ENCODE measurements at places on chromosomes 2 and 18.

DNA sequence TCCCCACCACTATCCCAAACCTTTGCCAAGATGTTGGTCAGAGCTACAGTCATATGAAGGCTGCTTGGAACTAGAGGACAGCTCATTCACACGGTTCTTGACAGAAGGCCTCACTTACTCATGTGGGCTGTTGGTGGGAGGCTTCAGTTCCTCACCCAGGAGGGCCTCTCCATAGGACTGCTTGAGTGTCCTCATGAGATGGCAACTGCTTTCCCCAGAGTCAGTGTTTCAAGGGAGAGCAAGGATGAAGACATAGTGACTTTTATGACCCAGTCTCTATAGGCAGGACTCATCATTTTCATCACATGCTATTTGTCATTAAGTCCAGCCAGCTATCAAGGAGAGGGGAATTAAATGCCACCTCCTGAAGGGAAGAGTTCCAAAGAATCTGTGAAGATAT, 33.4 kb upstream of the OLA1 start:
- DNase-seq, result peak; percentile 86

DNA sequence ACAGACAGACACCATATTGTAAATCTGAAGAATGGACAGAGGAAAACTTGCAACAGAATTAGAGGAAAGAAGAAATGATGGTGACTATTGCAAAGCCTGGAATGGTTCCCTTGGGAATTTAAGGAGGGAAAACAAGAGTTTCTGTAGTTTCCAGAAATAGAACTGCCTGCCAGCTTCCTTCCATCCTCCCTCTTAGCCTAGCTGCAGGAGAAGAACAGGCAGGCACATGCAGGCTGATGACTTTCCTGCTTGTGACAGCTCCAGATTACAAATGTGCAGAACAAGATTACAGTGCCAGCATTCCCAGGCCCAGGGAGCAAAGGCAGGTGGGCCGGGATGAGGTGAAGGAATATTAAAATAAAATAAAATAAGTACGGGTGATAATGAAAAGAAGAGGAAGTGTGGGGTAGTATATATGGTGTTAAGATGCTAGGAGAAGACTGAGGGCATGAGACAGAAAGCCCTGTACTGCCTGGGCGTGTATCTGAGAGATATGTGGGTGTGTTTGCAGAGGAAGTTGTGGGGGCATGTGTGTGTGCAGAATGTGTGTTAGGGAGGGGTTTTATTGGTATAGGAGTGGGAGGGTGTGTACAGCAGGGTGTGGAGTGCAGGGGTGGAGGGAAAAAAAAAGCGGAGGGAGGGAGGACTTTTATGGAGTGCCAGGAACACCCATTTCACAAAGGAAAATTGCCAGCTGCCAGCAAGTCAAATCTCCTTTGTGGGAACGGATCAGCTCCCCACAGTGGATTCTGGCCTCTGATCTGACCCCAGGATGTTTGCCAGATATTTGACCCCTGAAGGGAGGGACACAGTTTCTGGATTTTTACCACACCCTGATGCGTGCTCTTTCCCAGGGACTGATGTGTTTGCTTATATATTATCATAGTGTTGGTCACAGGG, 43.9 kb upstream of the NEMP2 start:
- no peak for DNase-seq

GRCh38 chr2:239329284-239329971, 71.4 kb downstream of the HDAC4 start:
- no peak for DNase-seq

DNA sequence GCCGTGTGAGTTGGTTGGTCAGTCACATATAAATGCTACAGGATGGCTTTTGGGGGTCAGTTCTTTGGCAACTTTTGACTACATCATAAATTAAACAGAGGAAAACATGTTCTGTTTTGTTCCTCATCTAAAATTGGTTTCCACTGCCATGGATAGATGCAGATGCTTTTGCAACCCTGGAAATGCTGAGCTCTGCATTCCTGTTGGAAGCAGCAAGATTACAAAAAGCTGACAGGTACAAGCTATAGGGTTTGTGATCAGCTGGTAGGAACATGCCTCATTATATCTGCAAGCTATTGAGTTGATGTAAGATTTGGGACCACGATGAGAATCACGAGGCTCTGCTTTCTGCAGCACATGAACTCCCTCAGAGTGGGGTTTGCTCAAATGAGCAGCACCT, 207.4 kb upstream of the TPO start:
- no peak for DNase-seq

DNA sequence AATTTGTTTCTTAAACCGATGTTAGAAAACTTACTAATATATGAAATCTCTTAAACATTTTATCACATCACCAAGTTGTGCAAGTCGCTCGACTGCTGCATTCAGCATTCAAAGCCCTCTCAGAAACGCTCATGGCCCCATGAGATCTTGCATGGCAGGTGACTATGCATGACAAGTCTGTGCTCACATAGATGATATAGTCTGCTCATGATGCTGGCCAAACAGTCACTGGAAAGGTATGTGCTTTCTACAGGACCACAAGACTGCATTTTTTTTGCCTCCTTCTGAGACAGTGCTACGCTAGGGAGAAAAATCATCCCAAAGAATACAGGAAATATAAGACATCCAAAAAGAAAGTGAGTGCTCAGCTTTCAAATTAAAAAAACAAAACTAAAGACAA, 98.3 kb upstream of the ZBTB14 start:
- no peak for DNase-seq

GRCh38 chr18:26386002-26386401, 159.8 kb downstream of the TAF4B start:
- DNase-seq, result no peak

- DNase-seq, result no peak
Observed at GRCh38 chr2:227308784-227309183, 16.3 kb upstream of the MFF start.

GRCh38 chr2:127188797-127189196, 31.3 kb downstream of the CYP27C1 start:
- DNase-seq, result no peak

DNA sequence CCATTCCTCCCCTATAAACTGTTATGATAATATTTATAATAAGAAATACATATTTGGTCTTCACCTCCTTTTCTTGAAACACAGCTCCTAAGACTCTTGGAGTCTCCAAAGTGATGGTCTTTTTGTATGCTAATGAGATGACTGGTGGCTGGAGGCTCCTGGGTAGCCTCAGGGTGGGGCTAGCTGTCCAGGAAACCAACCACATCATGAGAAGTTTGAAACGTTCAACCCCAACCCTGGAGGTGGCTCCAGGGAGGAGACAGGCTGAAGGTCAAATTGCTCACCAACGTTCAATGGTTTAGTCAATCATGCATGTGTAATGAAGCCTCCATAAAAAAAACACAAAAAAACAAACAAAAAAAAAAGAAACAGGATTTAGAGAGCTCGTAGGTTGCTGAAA, 298.7 kb upstream of the MGAT5 start:
- no peak for DNase-seq

All from suppressor macrophage treated with lipopolysaccharide for 1 hour (primary cell).